Right hindlimb (tissue), 1 donor: ENCODE measurements at places on chromosomes 6 and 20.
A peak's percentile ranks its signal among the peaks of the same experiment; 100 is the strongest.

DNA sequence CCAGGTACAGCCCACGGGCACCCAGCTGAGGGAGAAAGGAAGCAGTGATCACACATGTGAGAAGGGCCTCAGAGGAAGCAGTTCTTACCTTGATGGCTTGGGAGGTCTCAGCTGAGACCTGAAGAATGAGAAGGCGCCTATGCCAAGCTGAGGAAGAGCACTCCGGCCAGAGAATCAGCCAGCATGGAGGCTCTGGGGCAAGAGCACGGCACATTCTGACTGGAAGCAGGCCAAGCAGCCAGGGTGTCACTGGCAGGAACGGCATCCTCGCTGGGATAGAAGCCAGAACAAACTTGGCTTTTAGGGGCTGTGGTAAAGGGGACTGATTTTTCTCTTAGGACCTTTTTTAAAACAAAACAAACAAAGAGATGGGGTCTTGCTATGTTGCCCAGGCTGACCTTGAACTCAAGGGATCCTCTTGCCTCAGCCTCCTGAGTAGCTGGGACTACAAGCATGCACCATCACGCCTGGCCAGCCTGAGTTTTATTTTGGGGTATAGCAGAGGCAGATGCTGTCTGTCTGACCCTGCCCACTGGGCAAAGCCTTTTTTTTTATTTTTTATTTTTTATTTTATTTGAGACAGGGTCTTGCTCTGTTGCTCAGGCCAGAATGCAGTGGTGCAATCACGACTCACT lies 17.6 kb downstream of the GHRH start:
- DNase-seq: peak; percentile 43

DNA sequence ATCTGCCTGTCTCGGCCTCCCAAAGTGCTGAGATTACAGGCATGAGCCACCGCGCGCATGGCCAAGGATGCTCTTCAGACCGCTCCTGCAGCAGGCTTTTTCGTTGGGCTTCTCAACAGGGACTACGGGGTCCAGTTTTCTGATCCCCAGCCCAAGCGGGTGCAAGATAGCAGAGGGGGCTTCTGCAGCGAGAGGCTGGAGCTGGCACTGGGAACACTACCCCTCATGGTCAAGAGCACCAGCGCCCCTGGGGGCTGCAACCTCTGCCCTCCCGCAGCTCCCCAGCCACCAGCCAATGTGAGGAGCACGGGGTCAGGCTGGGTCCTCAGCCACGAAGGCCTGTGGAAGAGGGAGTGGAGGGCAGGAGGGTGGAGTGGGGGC lies 6.0 kb downstream of the CTSZ start:
- DNase-seq: no peak

GRCh38 chr6:24522228-24523176 lies 27.7 kb downstream of the ALDH5A1 start:
- no peak for DNase-seq

DNA sequence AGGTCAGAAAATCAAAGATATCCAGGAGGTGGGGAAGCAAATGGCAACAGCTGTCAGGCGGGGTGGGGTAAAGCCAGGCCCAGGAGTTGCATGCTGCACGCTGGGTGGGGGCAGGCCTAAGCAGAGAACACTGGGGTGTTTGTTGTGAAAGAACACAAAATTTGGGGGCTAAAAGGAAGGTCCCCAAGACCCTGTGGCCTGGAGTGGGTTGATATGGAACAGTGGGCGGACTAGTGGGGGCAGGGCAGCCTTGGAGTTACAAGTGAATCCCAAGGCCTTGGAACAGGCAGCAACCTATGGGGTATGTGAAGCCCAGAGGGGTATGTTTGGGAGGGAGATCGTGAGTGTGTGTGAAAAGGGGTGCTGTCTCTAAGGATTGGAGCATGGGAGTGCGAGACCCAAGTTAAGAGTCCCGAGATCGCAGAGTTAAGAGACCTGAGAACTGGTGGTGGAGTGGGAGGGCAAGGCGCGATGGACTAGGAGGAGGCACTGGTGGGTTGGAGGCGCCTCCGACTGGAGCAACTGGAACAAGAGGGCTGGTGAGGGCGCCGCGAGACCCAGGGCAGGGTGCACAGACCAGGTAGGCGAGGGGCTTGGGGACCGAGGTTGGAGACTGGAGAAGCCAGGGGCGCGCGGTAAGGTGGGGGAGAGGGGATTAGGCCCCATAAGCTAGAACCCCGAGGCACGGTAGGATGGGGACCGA lies 658 bp downstream of the CUL7 start:
- DNase-seq: peak; percentile 62

DNA sequence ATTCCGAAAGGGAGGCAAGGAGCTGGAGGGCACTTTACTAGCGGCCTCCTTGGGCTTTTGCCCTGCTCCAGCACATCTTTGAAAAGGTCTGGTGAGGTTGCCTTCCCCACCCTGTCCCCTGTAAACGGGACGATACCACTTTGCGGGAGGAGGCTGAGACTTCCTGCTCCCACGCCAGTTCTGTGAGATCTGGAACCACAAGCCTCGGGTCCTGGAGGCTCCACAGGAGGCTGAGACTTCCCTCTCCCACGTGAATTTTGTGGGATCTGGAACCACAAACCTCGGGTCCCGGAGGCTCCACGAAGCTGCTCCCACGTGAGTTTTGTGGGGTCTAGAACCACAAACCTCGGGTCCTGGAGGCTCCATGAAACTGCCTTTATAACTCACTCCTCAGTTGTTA lies 209.3 kb downstream of the DLL1 start:
- DNase-seq: peak; percentile 10

- no peak for DNase-seq
Observed at GRCh38 chr6:154438882-154439415, 71.5 kb downstream of the CNKSR3 start.

- DNase-seq: no peak
Observed at GRCh38 chr20:42111349-42111748, 493.2 kb upstream of the CHD6 start.

GRCh38 chr6:43768983-43769525 lies 957 bp upstream of the VEGFA start:
- DNase-seq: peak; percentile 94

DNA sequence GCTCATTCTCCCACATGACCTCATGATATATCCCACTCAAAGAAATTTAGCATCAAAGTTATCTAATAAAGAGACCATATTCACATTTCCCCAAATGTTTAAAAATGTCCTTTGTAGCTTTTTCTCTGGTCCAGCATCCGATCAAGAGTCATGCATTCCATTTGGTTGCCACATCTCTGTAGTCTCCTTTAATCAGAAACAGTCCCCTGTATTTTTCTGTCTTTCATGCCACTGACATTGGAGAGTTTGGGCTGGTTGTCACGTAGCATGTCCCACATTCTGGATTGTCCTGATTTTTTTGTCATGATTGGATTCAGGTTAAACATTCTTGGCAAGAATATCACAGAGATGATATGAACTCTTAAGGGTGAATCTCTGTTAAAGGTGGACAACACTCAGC lies 55.7 kb downstream of the SNX5 start:
- no peak for DNase-seq

DNA sequence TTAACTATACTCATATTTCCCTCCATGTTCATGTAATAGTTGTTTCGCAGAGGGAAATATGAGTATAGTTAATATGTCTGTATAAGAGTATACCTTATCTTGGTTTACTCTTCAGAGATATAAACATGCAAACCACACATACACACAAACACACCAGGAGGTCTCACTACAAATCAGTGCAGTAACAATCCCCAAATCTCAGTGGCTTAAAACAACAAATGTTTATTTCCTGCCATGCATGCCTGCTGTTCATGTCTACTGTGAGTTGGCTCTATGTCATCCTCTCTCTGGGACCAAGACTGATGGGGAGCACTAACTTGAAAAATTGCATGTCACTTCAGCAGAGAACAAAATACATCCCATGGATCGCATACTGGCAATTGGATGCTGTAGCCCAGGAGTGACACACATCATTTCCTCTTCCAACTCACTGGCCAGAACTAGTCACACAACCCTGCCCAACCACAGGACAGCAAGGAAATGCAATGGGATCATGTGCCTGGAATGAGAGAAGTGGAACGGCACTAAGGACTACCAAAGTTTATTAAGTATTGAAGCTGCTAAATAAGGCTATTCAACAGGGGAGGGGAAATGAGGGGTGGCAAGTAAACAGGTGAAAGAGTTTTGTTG lies 89.0 kb upstream of the DTNBP1 start:
- no peak for DNase-seq

- no peak for DNase-seq
Observed at GRCh38 chr6:25266456-25267100, 12.6 kb upstream of the CARMIL1 start.
